ENCODE measurements at places on chromosomes 1 and 21. TPM values are rescaled to one million over a fixed set of nuclear protein-coding genes. Genes with fewer than 3 reads are reported as not detected.

TEDDM1 gene
- polyA plus RNA-seq: not detected

ZMPSTE24 gene
- polyA plus RNA-seq: 15.4 TPM

NBPF20 gene
- polyA plus RNA-seq: 2.2 TPM

RGS16 gene
- 0.79 TPM for polyA plus RNA-seq

CD84 gene
- not detected for polyA plus RNA-seq

RPL11 gene
- 2,255 TPM for polyA plus RNA-seq

ANKRD45 gene
- 1.8 TPM for polyA plus RNA-seq

SLC9A1 gene
- polyA plus RNA-seq: 5.6 TPM

S100A2 gene
- 31.4 TPM for polyA plus RNA-seq

PM20D1 gene
- polyA plus RNA-seq: not detected

LRRC3 gene
- polyA plus RNA-seq: 2.3 TPM

RGS7 gene
- 0.36 TPM for polyA plus RNA-seq

ADORA3 gene
- not detected for polyA plus RNA-seq

DIP2A gene
- 33.1 TPM for polyA plus RNA-seq

SPATA45 gene
- 0.24 TPM for polyA plus RNA-seq

S100A10 gene
- polyA plus RNA-seq: 141 TPM

HES3 gene
- not detected for polyA plus RNA-seq

MSH4 gene
- polyA plus RNA-seq: not detected

OR10Z1 gene
- not detected for polyA plus RNA-seq

TTC22 gene
- polyA plus RNA-seq: not detected

Data from SK-N-SH (cell line).